ENCODE measurements at places on chromosomes 5 and 9.

- peak; percentile 50 for DNase-seq
Observed at GRCh38 chr9:123550797-123551196, 194.8 kb downstream of the CRB2 start.

DNA sequence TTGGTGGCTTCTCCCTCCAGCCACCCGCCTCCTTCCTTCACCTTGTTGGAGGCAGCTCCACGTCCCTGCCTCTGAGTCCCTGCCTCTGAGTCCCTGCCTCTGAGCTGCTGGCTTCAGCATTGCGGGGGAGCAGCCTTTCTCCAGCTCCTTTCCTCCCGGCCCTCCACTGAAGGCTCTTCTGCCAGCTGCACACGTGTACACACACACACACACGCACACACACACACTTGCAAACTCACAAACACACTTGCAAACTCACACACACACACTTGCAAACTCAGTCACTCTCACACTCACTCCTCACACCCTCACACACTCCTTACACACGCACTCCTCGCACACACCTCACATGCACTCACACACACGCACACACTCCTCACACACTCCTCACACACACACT lies 45.1 kb downstream of the C9orf50 start:
- DNase-seq = no peak

GRCh38 chr5:83312663-83313062 lies 158.9 kb upstream of the VCAN start:
- no peak for DNase-seq

DNA sequence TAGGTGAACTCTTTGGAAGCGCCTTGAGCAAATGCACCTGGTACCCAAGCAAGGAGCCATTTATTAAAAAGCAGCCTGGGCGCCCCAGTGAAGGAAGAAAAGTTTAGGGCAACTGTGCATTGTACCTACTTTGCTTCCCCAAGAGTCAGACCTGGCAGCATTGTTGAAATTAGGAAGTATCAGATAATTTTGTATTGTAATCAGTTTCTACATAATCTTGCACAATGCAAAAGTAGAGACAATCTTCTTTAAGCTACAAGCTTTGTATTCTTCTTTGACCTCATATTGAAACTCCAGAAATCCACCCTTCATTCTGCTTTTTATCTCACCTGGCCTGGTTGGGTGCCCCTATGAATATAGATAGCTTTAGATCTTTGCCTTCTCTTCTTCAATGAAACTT lies 490.8 kb downstream of the RASEF start:
- DNase-seq = no peak

DNA sequence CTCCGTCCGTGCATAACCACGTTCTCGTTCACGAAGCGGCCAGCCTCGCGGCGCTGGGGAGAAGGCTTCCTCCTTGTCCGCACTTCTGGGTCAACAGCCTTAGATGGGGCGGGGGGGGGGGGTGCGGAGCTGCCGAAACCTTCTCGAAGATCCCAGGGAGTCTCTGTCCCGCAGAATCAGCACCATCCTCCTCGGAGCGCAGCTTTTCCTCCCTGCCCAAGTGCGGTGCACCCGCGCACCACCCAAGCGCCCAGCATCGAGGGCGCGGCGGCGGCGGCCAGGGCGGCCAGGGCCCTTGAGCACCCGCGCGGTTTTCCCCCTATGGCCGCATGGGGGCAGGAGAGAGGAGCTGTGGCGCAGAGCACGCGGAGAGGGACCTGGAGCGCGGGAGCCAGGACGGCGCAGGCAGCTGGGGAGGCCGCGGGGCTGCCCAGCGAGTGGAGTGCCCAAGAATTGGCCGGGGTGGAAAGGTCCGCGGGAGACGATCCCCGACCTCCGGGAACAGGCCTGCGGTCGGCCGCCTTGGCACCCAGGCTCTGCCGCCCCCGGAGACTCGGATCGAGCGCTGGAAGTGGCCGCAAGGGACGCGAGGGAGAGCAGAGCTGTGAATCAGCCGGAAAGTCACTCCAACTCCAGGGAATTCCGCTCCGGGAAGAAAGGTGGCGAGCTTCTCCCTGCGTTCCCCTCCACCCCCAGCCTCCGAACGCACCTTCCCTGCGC lies 43.1 kb downstream of the TMEM174 start:
- peak; percentile 52 for DNase-seq

- DNase-seq = no peak
Observed at GRCh38 chr9:32881948-32882347, 98.6 kb downstream of the TMEM215 start.

GRCh38 chr5:60822285-60822556 lies 21.8 kb downstream of the ELOVL7 start:
- peak; percentile 88 for DNase-seq

- DNase-seq = no peak
Observed at GRCh38 chr5:166262395-166262794, 2029.0 kb upstream of the WWC1 start.

DNA sequence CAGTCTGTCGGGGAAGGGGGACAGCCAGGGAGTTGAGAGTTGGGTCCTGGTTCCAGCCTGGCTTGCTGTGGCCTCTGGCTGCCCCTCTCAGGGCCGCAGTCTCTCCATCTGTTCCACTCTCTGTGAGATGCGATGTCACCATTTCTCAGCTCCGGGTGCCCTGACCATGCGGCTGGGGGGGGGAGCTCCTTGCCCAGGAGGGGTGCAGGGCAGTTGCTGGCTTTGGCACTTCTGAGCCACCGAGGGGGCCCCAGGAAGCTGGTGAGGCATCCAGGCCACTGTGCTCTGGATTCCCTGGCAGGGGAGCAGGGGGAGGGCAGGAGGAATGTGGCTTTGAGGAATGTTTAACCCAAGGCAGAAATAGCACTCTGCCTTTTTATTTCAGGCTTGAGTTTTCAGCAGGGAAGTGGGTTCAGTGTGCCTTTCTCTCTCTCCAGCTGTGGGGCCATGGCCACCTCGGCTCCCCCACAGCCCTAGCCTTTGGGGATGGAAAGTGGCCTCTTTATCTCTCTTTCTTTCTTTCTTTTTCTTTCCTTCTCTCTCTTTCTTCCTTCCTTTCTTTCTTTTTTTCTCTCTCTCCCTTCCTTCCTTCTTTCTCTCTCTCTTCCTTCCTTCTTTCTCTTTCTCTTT lies 11.0 kb downstream of the NCS1 start:
- no peak for DNase-seq

DNA sequence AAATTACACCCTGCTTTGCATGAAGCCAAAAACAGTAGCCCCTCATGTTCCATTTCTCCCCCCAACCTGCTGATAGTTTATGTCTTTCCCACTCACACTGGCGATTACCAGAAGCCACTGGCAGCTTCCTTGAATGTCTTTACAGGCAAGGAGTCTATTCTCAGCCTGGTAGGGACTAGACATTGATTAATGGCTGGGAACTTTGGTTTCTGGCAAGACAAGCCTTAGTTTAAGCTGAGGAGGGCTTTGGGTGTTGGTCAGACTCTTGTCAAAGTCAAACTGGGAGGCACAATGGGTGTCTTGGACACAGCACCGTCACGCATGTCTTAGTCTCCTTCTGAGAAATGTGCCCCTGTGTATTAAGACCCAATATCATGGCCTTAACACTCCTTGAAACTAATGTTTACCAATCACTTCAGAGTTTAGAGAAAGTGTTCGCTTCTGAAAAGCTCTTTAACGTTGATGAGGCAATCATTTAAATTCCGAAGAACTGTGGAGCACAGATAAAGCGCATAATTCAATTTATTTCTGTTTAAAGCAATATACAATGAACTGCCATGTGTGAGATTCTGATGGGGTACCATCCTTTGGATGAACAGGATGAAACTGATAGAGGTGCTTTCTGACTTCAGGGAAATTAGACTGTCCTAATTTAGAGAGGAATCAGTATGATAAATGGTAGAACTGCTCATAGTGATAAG lies 53.9 kb upstream of the CPEB4 start:
- peak; percentile 6 for DNase-seq

DNA sequence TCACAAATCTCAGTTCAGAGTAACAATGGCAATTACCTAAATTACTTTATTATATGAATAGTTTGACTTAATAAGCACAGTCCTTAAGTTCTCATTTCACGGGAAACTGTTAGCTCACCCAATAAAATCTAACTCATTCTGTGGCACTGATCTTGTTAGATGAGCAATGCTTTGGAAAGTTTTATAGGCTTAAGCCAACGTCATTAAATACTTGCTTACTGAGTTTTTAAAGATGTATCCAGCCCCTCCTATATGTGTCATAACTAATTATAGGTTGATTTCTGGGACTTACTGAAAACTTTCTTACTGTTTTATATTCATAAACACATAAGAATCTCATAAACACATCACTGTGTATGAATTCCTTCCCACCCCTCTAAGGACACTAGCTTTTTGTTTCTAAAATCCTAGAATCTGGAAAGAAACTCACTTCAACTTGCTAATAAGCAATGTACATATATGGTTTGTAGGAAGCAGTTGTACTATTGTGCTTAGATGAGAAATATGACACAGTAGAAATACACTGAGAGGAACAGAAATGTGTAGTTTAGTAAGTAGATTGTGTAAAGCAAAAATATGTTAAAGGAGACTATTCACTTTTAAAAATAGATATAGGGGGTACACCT lies 14.1 kb upstream of the MARCOL start:
- DNase-seq = no peak

GRCh38 chr5:154315196-154315595 lies 124.7 kb downstream of the GALNT10 start:
- DNase-seq = no peak

- DNase-seq = no peak
Observed at GRCh38 chr9:73371801-73372200, 220.1 kb downstream of the ANXA1 start.

DNA sequence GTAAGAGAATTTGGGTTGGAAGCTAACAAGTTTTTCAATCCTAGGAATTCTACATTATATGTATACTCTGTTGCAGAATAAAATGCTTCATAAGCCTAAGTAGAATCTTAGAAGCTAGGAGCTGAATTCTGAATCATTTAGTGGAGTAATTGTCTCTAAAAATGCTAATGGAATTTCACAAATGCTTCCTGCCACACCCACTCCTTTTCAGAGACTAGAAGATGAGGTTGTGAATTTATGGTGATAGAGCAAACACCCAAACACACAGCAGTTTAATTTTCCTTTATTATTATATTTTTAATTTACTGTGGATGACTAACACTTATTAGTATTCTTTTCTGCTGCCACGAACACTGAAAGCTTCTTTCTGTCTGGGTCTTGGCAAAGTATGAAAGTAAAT lies 208.0 kb upstream of the PDE4D start:
- DNase-seq = no peak

DNA sequence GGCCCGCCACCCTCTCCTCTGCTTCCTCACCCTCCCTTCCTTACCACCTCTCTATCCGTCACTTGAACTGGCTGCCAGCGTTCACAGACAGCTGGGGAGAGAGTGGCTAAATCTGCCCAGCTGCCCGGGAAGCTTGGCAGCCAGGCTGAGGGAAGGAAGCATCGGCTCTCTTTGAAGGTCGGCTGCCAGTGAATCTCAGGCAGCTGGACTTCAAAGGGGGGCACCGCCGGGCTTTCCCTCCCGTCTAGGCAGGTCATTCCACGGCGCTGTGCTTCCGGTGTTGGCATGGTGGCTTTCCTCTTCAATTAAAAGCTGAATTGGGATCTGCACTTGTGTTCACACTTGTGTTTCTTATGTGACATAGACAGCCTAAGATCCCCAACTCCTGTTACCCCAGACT lies 174.0 kb downstream of the GDNF start:
- DNase-seq = no peak

DNA sequence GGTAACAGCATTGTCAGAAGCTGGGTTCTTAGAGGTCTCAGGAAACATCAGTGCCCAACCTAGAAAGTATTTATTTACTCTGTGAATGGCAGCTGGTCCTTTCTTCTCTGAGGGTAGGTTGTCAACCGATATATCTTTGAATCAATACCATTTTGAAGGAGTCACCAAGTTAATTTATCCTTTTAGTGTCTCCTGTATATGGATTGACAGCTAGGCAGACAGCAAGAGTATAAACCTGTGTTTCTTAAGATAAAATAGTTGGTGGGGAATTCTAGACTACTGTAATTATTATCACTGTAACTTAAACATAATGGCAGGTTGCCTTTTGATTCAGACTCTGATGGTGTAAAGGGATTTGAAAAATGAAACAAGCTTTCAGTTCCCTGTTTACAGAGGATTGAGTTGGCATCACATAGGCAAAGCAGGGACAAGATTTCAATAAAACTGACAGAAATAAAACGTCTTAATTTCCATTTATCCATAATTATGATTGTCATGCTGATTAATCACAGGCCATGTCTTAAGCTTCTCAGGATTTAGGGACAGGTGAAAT lies 190.8 kb upstream of the HAPLN1 start:
- DNase-seq = no peak

DNA sequence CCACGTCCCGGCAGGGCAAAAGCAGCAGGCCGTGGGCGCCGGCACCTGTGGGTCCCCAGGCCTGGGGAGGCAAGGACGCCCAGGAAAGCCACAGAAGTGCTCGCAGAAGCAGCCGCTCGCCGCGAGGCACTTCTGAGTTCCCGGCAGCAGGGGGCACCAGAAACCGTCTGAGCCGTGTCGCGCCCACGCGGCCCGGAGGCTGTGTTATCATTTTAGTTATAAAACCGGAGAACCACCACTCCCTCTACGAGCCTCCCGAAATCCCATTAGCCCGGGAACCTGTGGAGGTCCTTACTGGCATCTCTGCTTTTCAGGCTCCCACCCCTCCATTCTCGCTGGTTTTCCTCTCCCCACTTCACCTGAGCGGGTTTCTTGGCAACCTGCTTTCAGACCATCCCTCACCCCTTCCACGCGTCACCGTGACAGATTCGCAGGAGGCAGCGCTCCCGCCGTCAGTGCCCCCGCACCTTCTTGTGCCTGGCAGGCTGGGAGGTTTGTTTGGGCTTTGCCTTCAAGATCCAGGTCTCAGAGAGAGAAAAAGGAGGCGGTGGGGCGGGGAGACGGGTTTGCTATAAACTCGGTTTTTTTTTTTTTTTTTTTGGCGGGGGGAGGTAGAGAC lies 2.3 kb downstream of the GDNF start:
- peak; percentile 71 for DNase-seq

DNA sequence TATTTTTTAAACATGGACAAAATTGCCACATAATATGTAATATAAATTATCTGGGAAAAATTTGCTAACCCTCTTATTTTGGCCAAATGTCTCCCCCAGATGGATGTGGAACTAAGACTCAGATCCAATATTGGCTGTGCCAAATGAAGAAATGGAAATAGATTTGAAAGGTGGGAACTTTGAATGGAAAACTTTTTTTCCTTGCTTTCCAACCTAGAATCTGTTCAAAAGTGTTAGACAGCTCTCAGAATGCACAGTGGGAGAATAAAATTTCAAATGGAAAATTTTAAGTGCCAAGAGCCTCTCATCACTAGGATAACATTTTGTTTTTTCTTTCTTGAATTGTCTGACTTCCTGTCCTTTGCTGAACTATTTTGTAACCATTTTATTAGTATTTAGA lies 142.6 kb upstream of the GAS1 start:
- no peak for DNase-seq

GRCh38 chr9:9117866-9118265 lies 1318.3 kb upstream of the DMAC1 start:
- DNase-seq = no peak

GRCh38 chr5:87399720-87400119 lies 13.0 kb downstream of the CCNH start:
- DNase-seq = no peak

- no peak for DNase-seq
Observed at GRCh38 chr9:78143281-78144007, 92.4 kb upstream of the CEP78 start.

Measured in NCI-H526 (cell line).